ENCODE measurements at places on chromosomes 3 and 15. TPM values are rescaled to one million over a fixed set of nuclear protein-coding genes. Genes with fewer than 3 reads are reported as not detected.
A peak's percentile ranks its signal among the peaks of the same experiment; 100 is the strongest.

PTPN9 gene
- 21.0 TPM for polyA plus RNA-seq

DNA sequence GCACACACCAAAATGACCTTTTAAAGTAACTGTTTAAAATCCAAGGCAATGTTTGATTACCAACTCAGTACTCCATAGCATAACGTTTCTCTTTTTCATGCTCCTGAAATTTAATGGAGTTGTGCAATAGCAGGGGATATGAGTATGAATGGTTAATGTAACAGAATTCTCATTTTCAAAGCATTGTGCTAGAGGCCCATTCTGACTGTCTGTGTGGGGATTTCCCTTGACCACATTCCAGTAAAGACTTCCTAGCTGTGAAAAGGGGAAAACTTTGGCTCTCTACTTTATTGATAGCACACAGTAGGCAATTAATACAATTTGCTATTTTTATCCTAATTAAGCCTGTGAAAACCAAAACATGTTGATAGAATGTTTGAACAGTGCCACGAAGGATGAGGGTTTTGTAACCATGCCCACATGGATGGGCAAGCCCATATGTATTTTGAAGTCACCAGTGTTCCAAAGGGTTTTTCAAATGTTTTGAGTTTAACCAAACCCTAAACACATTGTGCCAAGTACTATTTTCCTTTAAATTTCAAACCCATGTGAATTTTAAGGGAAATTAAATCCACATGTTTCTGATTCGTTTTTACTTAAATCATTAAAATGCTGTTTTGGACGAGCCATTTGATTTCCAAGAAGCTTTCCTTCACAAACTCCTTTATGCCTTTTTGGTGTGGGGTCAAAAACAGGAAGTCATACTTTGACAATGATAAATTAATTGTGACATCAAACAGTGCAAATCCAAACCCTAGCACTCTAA, 261.2 kb downstream of the SHOX2 start:
- H3K27me3 ChIP-seq = no peaks in the 10 kb centered on the region
- H3K4me1 ChIP-seq = no peaks in the 10 kb centered on the region
- H3K27ac ChIP-seq = no peak overlapping the region
- no peak for DNase-seq
- no peak overlapping the region for H3K4me3 ChIP-seq

KLF15 gene
- 9.7 TPM for polyA plus RNA-seq

DNA sequence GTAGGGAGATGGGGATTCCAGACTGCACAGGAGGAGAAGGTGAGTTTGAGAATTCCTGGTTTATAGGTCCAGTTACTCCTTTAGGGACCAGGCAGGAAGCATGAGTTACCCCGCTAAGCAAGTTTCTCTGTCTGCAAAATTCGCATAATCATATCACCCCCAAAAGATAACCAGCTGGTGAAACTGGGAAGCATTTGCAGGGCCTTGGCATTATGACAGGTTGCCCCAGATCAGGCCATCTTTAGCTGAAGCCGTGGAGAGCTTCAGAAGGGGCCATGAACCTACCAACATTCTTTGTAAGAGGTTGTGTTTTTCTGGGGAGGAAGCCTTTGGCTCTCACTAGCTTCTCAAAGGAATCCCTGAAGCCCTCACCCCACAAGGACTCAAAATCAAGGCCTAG, 29.4 kb downstream of the ATP2B2 start:
- H3K36me3 ChIP-seq = no peaks in the 10 kb centered on the region
- H3K27me3 ChIP-seq = no peaks in the 10 kb centered on the region
- H3K27ac ChIP-seq = no peak overlapping the region
- no peak for DNase-seq
- H3K4me1 ChIP-seq = no peaks in the 10 kb centered on the region

DNA sequence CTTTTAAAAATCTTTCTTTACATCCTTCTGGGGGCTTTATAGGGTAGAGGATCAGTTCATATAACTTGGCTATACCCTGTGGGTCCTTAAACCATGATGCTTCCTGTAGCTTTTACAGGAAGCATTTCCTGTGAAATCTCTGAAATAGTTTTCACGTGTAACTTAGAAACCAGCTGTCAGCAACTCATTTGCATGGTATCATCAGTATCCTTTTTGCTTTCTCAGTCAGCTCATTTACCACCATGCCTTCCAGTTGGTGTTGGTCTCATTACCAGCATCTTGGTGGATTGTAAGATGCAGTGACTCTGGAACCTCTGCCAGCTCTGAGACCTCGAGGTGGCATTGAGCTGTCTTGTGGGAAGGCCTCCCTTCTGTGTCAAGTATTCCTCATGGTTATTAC, 96.7 kb upstream of the MYZAP start:
- no peaks in the 10 kb centered on the region for H3K27me3 ChIP-seq
- no peak overlapping the region for H3K27ac ChIP-seq
- H3K4me3 ChIP-seq = no peak overlapping the region
- no peaks in the 10 kb centered on the region for H3K4me1 ChIP-seq
- no peaks in the 10 kb centered on the region for H3K36me3 ChIP-seq
- DNase-seq = no peak

GRCh38 chr3:64520334-64520733, 167.5 kb downstream of the ADAMTS9 start:
- no peaks in the 10 kb centered on the region for H3K36me3 ChIP-seq
- H3K4me3 ChIP-seq = no peak overlapping the region
- no peaks in the 10 kb centered on the region for H3K27me3 ChIP-seq
- no peaks in the 10 kb centered on the region for H3K4me1 ChIP-seq
- DNase-seq = no peak
- H3K27ac ChIP-seq = no peak overlapping the region

DNA sequence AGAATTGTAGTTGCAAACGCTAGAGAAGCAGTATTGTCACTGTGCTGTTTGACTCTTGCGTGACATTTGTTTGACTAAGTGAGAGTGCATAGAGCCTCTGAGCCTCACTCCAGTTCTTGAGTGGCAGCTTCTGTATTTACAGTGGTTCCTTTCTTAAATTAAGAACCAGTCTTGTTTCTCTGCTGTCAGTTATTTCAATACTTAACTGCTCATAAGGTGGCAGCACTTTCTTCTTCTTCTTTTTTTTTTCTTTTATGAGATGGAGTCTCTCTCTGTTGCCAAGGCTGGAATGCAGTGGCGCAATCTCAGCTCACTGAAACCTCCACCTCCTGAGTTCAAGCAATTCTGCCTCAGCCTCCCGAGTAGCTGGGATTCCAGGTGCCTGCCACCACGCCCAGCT, 372.1 kb downstream of the LPP start:
- H3K4me3 ChIP-seq = no peak overlapping the region
- H3K4me1 ChIP-seq = no peaks in the 10 kb centered on the region
- H3K27me3 ChIP-seq = no peaks in the 10 kb centered on the region
- H3K27ac ChIP-seq = no peak overlapping the region
- no peaks in the 10 kb centered on the region for H3K36me3 ChIP-seq
- DNase-seq = no peak

GRCh38 chr3:45486136-45486535, 97.8 kb downstream of the LARS2 start:
- H3K27me3 ChIP-seq = no peaks in the 10 kb centered on the region
- no peak overlapping the region for H3K4me3 ChIP-seq
- H3K27ac ChIP-seq = no peak overlapping the region
- no peak for DNase-seq
- no peaks in the 10 kb centered on the region for H3K4me1 ChIP-seq

GRK7 gene
- not detected for polyA plus RNA-seq

- peak within 1 kb of the TSS; percentile 35 for H3K4me3 ChIP-seq
- peak; percentile 75 for DNase-seq
- peaks cover 16% of the 10 kb centered on the region for H3K4me1 ChIP-seq
- no peaks in the 10 kb centered on the region for H3K36me3 ChIP-seq
- no peak within 1 kb of the TSS for H3K27ac ChIP-seq
Observed at GRCh38 chr15:89776274-89777072, at the start of gene MESP2. TSS of gene MESP2 (plus strand) at chr15:89776332. CDS start at chr15:89776358, 26 bp downstream.

CD80 gene
- 0.21 TPM for polyA plus RNA-seq

PPM1L gene
- 2.4 TPM for polyA plus RNA-seq

GRCh38 chr3:194745422-194746184, 59.9 kb downstream of the FAM43A start:
- H3K27ac ChIP-seq = peak overlapping the region; percentile 33
- no peak overlapping the region for H3K4me3 ChIP-seq
- peak; percentile 87 for DNase-seq
- no peaks in the 10 kb centered on the region for H3K27me3 ChIP-seq
- peaks cover 2% of the 10 kb centered on the region for H3K4me1 ChIP-seq

DNA sequence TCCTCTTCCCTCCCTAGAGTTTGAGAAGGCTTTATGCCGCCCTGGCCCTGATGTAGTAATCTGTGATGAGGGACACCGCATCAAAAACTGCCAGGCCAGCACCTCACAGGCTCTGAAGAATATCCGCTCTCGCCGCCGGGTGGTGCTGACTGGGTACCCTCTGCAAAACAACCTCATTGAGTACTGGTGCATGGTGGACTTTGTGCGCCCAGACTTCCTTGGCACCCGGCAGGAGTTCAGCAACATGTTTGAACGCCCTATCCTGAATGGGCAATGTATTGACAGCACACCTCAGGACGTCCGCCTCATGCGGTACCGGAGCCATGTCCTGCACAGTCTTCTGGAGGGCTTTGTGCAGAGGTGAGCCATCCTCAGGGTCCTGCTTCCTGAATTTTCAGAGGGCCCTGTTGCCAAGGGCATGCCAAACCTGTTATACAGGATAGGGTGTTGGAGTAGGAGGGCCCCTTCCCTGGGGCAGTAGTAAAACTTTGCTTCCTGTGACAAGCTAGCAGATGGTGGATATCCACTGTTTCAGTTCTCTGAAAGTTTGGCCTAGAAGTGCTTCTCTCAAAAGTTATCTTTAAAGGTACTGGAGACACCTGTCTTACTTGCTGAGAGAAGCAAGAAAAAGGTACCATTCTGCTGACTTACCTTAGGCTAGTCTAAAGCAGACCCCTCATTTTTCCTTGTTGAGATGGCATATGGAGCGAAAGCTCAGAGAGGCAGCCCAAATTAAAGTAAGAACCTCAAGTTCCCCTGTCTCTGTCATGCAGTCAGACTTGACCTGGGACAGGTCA, 33.7 kb upstream of the TEX264 start:
- H3K27me3 ChIP-seq = no peaks in the 10 kb centered on the region
- no peak overlapping the region for H3K4me3 ChIP-seq
- no peaks in the 10 kb centered on the region for H3K4me1 ChIP-seq
- no peak for DNase-seq
- peaks cover 21% of the 10 kb centered on the region for H3K36me3 ChIP-seq
- no peak overlapping the region for H3K27ac ChIP-seq

KLHL6 gene
- polyA plus RNA-seq = 0.22 TPM

GRCh38 chr3:195999896-196000295, 82.0 kb downstream of the TFRC start:
- no peak overlapping the region for H3K27ac ChIP-seq
- no peaks in the 10 kb centered on the region for H3K4me1 ChIP-seq
- H3K36me3 ChIP-seq = no peaks in the 10 kb centered on the region
- no peak for DNase-seq

CAMP gene
- not detected for polyA plus RNA-seq

DNA sequence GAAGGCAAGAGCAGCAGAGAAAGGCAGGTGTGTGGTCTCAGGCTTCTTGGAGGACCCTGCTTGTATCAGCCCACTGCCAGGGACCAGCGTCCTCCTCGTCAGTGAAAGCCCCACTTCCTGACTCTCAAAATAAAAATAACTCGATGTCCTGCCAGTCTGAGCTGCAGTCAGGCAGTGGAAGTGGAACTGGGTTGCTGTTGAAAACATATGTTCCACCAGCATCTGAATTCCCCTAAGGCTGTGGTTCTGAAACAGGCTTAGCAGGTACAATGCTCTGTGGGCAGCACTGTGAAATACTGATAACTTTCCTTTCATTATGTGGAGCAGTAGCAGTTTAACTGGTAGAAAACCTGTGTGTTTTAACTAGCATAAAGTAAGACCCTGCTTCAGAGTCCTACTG, 121.6 kb upstream of the EIF1B start:
- no peaks in the 10 kb centered on the region for H3K36me3 ChIP-seq
- DNase-seq = no peak
- no peaks in the 10 kb centered on the region for H3K4me1 ChIP-seq
- H3K27me3 ChIP-seq = no peaks in the 10 kb centered on the region
- no peak overlapping the region for H3K4me3 ChIP-seq
- no peak overlapping the region for H3K27ac ChIP-seq

DNA sequence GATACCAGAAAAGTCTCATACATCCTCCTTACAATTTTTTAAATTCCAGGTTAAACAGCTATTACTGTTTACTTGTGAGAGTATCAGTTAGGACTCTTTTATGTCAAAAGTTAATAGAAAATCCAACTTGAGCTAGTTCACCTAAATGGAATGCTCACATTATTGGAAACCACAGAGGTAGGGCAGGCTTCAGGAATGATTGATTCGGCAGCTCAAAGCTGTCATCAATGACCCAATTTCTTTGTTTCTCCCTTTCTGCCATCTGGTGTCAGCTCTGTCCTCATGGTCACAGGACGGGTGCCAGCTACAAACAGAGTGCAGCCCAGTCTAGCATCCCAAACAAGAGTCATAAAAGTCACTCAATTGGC, 32.2 kb downstream of the CFAP20DC start:
- H3K4me1 ChIP-seq = no peaks in the 10 kb centered on the region
- H3K27ac ChIP-seq = no peak overlapping the region
- no peaks in the 10 kb centered on the region for H3K36me3 ChIP-seq
- no peaks in the 10 kb centered on the region for H3K27me3 ChIP-seq

DNA sequence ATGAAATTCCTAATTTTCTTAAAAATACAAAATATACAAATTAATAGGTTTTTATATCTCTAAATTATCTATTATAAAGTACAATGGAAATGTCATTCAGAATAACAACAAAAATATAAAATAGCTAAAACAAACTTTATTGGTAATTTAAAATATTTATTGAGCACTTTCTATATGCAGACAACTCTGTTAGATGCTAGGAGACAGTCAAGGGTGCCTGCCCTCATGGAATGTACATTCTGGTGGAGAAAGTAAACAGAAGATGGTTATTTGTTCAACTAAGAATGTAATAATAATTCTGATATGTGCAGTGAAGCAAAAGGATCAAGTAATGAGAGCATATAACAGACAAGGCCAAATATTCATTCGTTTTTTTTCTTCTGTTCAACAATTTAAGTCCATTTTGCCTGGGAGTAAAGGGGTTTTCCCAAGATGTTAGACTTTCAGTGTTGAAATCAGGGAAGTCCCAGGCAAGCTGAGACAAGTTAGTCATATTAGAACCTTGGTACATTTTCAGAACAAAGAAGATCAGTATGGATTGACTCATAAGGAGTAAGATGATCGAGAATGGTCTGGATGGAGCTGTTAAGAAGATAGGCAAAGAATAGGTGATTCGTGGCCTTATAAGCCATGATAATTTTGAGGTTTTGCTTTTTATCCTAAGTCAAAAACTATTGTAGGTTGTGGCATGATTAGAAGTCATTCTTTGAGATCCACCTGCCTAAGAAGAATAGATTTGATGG, 150.2 kb upstream of the MLF1 start:
- H3K4me1 ChIP-seq = no peaks in the 10 kb centered on the region
- DNase-seq = no peak
- H3K36me3 ChIP-seq = no peaks in the 10 kb centered on the region
- H3K27me3 ChIP-seq = no peaks in the 10 kb centered on the region
- H3K4me3 ChIP-seq = no peak overlapping the region

ITIH1 gene
- polyA plus RNA-seq = 0.58 TPM

STRIT1 gene
- 10.3 TPM for polyA plus RNA-seq

DNA sequence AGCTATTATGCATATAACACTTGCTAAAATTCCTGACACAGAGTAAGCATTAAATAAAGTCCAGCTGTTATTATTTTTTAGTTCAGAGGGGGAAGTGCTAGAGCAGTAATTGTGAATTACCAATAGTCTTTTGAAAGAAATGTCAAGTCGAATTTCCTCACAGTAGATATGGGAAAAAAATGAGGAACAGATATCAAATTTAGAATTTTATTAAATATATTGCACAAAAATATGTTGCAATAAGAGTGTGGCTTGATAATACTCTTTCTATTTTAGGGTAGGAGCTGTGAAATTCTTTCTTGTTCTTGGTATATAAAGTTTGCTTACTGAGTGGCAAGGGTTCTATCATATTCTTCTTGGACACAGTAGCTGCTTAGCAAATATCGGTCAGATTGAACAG, 181.3 kb downstream of the NFKBIZ start:
- no peak overlapping the region for H3K4me3 ChIP-seq
- DNase-seq = no peak
- no peaks in the 10 kb centered on the region for H3K27me3 ChIP-seq
- H3K4me1 ChIP-seq = no peaks in the 10 kb centered on the region

SHC4 gene
- polyA plus RNA-seq = 0.49 TPM
